ENCODE measurements at places on chromosomes 3 and 15.

DNA sequence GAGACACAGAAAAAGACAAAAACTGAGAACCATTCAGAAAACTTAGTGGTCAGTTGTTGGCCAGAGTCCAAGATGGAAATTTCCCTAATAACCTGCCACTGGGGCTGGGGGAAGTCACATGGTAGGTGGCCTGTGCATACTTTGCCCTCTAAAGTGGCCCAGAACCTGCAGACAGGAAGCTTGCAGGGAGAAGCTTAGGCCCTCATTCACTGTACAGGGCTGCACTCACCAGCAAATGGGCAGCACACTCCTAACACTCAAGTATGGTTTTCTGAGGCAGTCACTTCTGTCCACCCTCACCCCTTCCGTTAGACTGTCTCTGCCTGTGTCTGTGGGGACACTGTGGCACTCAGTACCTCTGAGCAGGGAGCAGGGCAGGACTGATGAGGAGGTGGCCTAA lies 14.5 kb upstream of the RNU6-1 start:
- no peak for DNase-seq

GRCh38 chr15:78944669-78945407 lies at the start of gene CTSH:
CTSH (minus strand) TSS chr15:78945046; CDS start chr15:78944981, 65 bp downstream.
- DNase-seq, result peak; percentile 98

DNA sequence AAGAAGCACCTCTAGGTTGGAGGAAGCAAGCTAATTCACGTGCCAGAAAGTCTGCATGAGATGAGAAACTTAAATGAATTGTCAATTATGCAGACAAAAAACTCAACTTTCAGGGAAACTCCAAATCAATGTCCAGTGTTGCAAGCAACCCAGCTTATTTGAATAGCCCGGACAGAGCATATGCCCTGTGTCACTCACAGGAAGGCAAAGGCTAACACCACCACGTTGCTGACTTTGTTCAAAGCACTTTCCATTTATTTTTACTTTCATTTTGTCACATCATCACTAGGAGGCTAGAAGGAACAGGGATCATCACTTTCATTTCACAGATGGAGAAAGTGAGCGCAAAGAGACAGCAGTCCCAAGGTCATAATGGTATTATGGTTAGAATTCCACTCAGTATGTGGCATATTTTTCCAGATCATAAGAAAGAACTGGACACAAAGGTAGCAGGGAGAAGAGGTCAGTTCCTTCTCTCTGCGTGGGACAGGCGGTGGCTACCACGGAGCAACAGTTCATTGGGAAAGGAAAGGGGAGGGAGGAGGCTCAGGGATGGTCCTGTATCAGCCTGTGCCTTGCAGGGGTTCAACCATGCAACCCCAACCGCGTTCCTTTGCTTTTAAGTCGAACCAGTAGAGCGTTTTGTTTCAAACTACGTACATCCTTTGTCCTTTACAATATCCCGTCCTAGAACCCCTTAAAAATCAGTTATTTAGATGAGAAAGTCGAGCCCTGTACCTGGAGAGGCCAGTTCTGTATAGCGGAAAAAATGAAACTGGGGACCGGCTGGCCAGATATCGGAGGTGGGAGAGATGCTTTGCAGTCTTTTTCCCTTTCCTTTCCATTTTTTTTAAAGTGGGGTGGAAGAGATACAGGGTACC lies 1.1 kb downstream of the HEG1 start:
- DNase-seq, result peak; percentile 30

DNA sequence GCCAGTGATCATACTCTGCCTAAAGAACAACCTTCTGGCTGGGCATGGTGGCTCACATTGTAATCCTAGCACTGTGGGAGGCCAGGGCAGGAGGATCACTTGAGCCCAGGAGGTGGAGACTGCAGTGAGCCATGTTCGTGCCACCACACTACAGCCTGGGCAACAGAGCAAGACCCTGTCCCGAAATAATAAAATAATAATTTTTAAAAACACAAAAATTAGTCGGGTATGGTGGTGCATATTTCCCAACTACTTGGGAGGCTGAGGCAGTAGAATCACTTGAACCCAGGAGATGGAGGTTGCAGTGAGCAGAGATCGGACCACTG lies 34.5 kb upstream of the ARID3B start:
- no peak for DNase-seq

DNA sequence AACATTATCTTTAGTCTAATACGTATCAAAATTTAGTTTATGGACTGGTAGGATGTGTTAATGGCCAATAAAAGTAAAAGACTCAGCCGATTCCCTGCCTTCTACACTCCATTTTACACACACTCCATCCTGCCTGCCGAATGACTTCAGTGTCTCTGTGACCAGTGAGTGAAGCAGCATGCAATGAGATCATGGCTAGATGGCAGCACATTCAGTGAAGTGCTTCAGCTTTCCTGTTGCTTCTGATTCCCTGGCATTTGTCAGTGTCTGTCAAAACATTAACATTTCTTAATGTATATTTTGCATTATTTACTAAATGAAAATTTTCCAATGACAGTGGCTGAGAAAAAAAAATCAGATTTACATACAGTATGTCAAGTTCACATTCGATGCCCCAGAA lies 412.0 kb downstream of the FHIT start:
- DNase-seq, result no peak

GRCh38 chr3:160911411-160911810 lies 155.4 kb downstream of the PPM1L start:
- no peak for DNase-seq

- DNase-seq, result no peak
Measured at GRCh38 chr3:176574786-176575185, 622.5 kb downstream of the TBL1XR1 start.

DNA sequence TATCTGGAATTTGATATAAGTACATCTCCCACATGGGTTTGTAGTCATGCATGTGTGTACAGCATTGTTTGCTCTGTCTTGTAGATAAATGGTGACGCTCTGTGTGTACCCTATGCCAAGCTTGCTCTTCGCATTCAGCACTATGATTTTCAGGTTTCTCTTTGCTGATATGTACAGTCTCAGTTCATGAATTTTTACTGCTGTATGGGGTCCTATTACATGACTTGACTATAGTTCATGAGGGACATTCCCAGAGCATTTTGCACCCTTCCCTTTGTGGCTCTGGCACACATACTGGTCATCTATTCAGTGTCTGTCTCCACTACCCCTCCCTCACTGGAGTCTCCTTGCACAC lies 132.7 kb downstream of the EEFSEC start:
- DNase-seq, result no peak

GRCh38 chr3:104514776-104515175 lies 851.9 kb upstream of the ALCAM start:
- no peak for DNase-seq

GRCh38 chr3:47416041-47416440 lies 35.2 kb downstream of the PTPN23 start:
- no peak for DNase-seq

DNA sequence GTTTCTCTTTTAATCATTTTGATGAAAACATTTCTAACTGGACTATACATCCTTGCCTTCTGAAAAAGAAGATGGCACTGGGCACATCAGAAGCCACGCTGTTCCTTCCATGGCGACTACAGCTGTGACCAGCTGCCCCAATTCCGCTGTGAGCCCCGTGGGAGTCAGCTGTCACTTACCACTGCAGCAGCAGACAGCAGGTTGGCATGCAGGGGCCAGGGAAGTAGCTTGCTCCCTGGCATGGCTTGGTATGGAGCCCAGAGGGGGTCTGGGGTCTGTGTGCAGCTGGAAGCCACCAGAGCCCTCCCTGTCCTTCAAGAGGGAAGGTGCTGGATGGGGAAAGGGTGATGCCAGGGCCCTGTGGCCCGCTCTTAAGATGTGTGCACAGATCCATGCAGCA lies 4.5 kb upstream of the ZXDC start:
- DNase-seq, result no peak

- no peak for DNase-seq
Measured at GRCh38 chr15:45795440-45796069, 160.7 kb downstream of the SQOR start.

DNA sequence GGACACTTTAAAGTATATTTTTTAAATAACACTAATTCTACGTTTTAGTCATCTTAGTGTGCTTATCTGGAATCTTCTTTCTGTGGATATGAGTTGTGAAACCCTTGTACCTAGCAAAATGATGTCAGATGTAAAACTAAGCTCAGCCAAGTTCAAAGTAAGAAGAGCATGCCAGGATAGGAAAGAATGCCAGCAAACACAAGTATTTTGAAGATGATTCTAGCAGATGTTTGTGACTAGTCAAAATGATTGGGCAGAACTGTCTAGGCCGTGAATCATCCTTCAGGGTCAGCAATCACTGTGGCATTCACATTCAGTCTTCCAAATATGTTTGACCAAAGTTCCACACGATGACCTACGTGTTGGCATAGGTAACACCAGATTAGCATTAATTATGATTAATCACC lies 5.4 kb upstream of the PLOD2 start:
- DNase-seq, result no peak

DNA sequence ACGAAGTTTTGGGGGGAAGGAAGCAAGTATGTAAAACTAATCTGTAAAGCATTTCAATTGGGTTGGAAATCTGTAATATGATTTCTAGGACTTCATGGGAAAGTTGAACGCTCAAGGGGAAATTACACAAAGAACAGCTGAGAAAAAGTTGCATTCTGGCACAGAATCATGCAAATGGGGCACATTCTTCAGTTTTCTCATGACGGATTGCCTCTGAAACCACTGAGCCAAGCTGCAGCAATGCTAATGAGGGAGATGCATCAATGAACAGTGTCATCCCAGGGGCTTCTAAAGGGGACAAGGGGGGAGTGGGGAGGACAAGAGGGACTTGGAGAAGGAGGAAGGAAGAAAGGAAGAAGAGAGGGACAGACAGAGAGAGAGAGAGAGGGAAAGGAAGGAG lies 291.4 kb upstream of the ATP11B start:
- DNase-seq, result no peak

DNA sequence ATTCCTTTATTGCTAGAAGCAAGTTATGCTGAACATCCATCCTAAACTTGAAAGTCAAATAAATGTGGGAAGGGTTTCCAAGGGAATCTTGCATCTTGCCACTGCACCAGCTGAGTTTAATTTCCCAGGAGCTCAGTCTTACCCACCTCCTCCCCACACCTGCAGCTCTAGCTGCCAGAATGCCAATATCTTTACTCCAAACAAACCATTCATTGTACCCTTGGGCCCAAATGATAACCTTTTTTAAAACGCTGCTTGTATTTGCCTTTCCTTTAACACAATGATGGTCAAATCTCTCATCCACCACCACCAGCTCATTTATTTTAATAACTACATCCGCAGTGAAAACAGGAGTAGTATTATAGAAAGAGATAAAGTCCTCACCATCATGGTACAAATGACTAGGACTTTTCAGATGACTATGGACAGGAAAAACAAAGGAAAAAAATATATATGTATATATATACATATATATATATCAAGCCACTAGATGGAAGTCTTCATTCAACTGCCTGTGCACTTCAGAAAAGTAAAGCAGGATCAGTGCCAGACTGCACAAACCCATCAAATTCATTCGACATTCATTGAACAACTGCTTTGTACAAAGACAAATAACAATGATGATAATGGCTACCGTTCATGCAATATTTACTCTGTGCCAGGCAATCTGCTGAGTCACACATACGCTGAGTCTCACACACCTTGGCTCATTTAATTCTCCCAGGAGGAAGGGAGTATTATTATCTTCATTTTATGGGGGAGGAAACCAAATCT lies 44.0 kb downstream of the BFSP2 start:
- DNase-seq, result no peak

GRCh38 chr3:70543493-70543892 lies 231.1 kb upstream of the MDFIC2 start:
- peak; percentile 15 for DNase-seq

- DNase-seq, result no peak
Measured at GRCh38 chr15:33994005-33994615, 25.8 kb downstream of the CHRM5 start.

GRCh38 chr3:179436517-179436916 lies 14.8 kb downstream of the GNB4 start:
- no peak for DNase-seq

DNA sequence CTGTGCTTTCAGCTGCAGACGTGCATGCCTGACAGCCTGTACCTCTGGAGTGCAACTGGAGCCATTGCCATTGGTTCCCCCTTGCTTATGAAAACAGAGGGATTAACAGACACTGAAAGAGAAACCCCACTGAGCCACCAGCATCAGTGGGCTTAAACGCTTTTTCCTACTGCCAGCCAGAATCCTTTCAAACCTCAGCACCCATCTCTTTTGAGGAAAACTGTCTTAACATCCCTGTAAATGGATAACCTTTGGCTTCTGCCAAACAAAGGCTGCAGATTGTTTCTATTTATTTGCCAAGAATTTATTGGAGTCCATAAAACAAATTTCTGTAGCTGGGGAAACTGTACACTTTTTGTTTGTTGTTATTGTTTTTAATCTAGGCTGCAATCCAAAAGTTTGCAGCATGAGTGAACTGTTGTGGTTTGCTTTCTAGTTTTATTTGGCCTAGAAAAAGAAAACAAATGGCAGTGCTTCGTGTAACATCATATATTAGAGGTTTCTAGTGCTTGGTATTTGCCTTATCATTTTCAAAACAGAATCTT lies 369.2 kb upstream of the IL12A start:
- DNase-seq, result no peak

- no peak for DNase-seq
Measured at GRCh38 chr15:75732809-75733451, 20.3 kb upstream of the CSPG4 start.

- peak; percentile 31 for DNase-seq
Measured at GRCh38 chr3:23806534-23807423, 1.0 kb downstream of the UBE2E1 start.

- no peak for DNase-seq
Measured at GRCh38 chr3:20097015-20097414, 56.8 kb downstream of the KAT2B start.

DNA sequence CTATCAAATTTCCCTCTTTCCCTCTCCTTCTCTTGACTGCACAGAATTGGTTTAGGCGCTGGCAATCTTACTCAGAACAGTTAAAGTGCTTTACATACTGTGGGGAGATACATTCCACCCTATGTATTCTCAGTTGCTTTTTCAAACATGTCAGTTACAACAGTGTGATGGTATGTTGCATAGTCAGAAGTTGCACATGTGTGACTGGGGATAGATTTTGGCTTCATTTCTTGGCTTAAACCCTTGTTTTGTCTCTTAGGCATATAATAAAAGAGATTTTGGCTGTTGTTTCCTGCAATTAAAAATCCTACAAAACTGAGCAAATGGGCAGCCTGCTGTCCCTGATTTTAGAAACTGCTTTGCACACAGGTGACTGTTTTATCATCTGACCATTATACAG lies 86.7 kb downstream of the PIK3R4 start:
- no peak for DNase-seq

- no peak for DNase-seq
Measured at GRCh38 chr3:131597816-131598215, 95.0 kb upstream of the MRPL3 start.

DNA sequence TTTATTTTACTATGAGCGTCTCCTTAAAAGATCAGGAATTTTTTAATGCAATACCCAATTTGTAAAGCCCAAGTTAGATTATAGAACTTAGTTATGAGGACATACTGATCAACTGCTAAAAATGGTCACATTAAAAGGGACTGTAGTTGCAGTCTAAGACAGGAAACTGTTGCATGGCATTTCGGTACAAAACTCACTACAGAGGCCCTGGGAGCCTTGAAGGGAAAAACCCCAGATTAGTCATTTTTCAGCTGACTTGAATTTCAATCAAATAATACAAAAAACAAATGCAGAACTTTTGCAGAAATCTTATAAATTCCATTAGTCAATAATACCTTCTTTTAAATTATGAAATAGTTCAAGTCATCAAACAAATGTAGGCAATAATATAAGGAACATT lies 6.9 kb upstream of the PTX3 start:
- no peak for DNase-seq

GRCh38 chr3:42166662-42167300 lies 75.6 kb downstream of the TRAK1 start:
- no peak for DNase-seq

Measured in upper lobe of left lung (tissue), 6 donors.